ENCODE measurements at places on chromosomes 12 and 14. TPM values are rescaled to one million over a fixed set of nuclear protein-coding genes. Genes with fewer than 3 reads are reported as not detected.

GRCh38 chr14:59349258-59349701, 115.9 kb downstream of the GPR135 start:
- no peak overlapping the region for H3K4me3 ChIP-seq
- H3K36me3 ChIP-seq, result peaks cover 23% of the 10 kb centered on the region

- H3K27ac ChIP-seq, result peak overlapping the region; percentile 19
- no peaks in the 10 kb centered on the region for H3K36me3 ChIP-seq
- DNase-seq, result no peak
- H3K4me1 ChIP-seq, result peaks cover 33% of the 10 kb centered on the region
- H3K27me3 ChIP-seq, result no peaks in the 10 kb centered on the region
Observed at GRCh38 chr14:68653804-68654203, 139.1 kb downstream of the ZFP36L1 start.

DNA sequence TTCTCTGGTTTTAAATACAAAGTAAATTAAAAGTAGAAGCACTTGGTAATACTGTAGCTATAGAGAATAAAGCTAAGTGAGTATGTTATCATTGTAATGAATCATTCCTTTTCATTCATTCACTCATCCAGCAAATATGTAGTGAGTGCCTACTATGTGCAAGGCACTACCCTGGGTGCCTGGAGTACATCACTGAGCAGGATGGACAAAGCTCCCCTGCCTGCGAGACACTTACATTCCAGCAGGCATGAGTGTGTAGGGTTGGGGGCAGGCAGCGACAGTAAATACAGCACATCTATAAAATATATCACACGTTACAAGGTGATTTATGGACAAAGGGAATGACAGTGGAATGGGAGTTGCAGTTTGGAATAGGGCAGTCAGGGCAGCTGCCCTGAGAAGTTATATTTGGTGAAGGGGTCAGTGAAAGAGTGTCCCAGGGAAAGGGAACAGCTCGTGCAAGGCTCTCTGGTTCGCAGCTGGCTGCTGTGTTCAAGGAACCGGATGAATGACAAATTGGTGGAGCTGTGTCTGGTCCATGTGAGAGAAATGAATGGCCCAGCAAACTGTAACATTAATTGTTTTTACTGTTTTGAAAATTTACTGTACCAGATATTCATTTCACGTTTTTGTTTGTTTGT, 159.6 kb downstream of the CRADD start:
- DNase-seq, result no peak
- H3K27ac ChIP-seq, result no peak overlapping the region
- H3K36me3 ChIP-seq, result peaks cover 17% of the 10 kb centered on the region
- no peak overlapping the region for H3K4me3 ChIP-seq

- DNase-seq, result no peak
- H3K27ac ChIP-seq, result no peak overlapping the region
- no peaks in the 10 kb centered on the region for H3K36me3 ChIP-seq
- H3K4me1 ChIP-seq, result peaks cover 4% of the 10 kb centered on the region
- H3K27me3 ChIP-seq, result no peaks in the 10 kb centered on the region
- H3K4me3 ChIP-seq, result no peak overlapping the region
Observed at GRCh38 chr12:52057638-52058576, 6.7 kb downstream of the NR4A1 start.

The PTPRQ gene
- polyA plus RNA-seq, result not detected

GRCh38 chr12:49108958-49109404, 1.7 kb downstream of the LMBR1L start:
- DNase-seq, result no peak
- peak overlapping the region; percentile 98 for H3K27ac ChIP-seq
- H3K27me3 ChIP-seq, result no peaks in the 10 kb centered on the region
- peaks cover 3% of the 10 kb centered on the region for H3K36me3 ChIP-seq
- H3K4me1 ChIP-seq, result peaks cover 50% of the 10 kb centered on the region

The LMO3 gene
- not detected for polyA plus RNA-seq

DNA sequence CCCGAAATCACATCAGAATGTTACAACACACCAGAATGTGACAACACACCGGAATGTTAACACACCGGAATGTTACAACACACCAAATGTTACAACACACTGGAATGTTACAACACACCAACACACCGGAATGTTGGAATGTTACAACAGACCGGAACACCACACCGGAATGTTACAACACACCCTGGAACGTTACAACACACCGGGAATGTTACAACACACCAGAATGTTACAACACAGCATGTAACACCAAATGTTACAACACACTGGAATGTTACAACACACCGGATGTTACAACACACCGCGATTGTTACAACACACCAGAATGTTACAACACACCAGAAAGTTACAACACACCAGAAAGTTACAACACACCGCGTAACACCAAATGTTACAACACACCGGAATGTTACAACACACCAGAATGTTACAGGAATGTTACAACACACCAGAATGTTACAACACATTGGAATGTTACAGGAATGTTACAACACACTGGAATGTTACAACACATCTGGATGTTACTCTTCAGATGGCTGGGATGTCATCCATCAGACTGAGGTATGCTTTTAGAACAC, 21.1 kb downstream of the CHFR start:
- H3K27me3 ChIP-seq, result no peaks in the 10 kb centered on the region
- H3K4me3 ChIP-seq, result peak overlapping the region; percentile 77
- peaks cover 12% of the 10 kb centered on the region for H3K4me1 ChIP-seq
- no peaks in the 10 kb centered on the region for H3K36me3 ChIP-seq
- DNase-seq, result no peak
- peak overlapping the region; percentile 93 for H3K27ac ChIP-seq

The EML1 gene
- not detected for polyA plus RNA-seq

The B3GNT4 gene
- polyA plus RNA-seq, result not detected

GRCh38 chr12:68117661-68118060, 41.9 kb downstream of the IFNG start:
- H3K27me3 ChIP-seq, result no peaks in the 10 kb centered on the region
- no peak overlapping the region for H3K27ac ChIP-seq
- peaks cover 20% of the 10 kb centered on the region for H3K4me1 ChIP-seq

- no peaks in the 10 kb centered on the region for H3K27me3 ChIP-seq
- H3K4me1 ChIP-seq, result peaks cover 55% of the 10 kb centered on the region
- H3K27ac ChIP-seq, result peak overlapping the region; percentile 97
- H3K36me3 ChIP-seq, result no peaks in the 10 kb centered on the region
Observed at GRCh38 chr12:11545484-11546330, 103.8 kb upstream of the ETV6 start.

The DEPDC4 gene
- 1.0 TPM for polyA plus RNA-seq

GRCh38 chr12:131082290-131083194, 128.8 kb downstream of the ADGRD1 start:
- H3K4me3 ChIP-seq, result no peak overlapping the region
- no peaks in the 10 kb centered on the region for H3K4me1 ChIP-seq
- no peaks in the 10 kb centered on the region for H3K36me3 ChIP-seq
- H3K27me3 ChIP-seq, result peaks cover 4% of the 10 kb centered on the region

GRCh38 chr12:132560614-132561426, 49.6 kb downstream of the LRCOL1 start:
- no peak overlapping the region for H3K27ac ChIP-seq
- peak; percentile 60 for DNase-seq
- peak overlapping the region; percentile 61 for H3K4me3 ChIP-seq

All from naive thymus-derived CD8-positive, alpha-beta T cell (primary cell).